ENCODE measurements at places on chromosomes 3 and 15. TPM values are rescaled to one million over a fixed set of nuclear protein-coding genes. Genes with fewer than 3 reads are reported as not detected.
A peak's percentile ranks its signal among the peaks of the same experiment; 100 is the strongest.

- no peak for DNase-seq
Measured at GRCh38 chr3:160607826-160608225, 42.5 kb upstream of the KPNA4 start.

Gene A4GNT
- not detected for polyA plus RNA-seq

- DNase-seq, result no peak
Measured at GRCh38 chr15:27854601-27855000, 244.5 kb downstream of the OCA2 start.

GRCh38 chr3:5165698-5166097 lies 21.8 kb upstream of the EDEM1 start:
- DNase-seq, result no peak

- DNase-seq, result no peak
Measured at GRCh38 chr3:136353461-136353860, 103.3 kb downstream of the PCCB start.

DNA sequence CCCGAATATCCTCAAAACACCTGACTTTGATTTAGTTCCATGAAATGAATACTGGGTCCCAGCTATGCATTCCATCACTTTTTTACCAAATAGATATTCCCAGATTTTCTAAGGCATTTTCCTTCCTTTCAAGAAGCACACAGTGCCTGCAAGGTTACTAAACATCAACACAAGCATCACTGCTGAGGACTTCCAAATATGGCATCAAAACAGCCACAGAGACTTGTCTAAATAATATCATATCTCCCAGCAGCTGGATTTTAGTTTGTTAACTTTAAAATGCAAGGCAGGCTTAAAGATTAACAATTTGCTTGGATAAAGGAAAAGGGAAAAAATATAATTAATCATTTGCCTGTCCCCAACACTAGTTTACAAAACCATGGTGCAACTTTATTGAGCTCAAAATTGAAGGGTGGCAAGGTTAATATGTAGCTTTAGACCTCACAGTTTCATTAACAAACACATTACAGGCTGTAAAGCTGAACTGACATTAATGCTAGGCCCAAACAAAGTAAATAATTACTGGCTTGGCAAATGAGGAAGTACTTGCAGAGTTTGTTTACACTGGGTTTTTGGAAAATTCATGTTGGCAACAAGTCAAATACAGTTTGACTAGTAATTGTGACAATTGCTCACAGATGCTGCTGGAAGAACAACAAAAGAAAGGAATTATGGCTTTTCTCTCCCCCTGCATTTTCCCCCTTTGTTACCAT lies 401.7 kb upstream of the CDIN1 start:
- peak; percentile 34 for DNase-seq

Gene PRKAR2A
- polyA plus RNA-seq, result 8.9 TPM

- DNase-seq, result peak; percentile 59
Measured at GRCh38 chr3:11335056-11335608, 62.9 kb downstream of the ATG7 start.

Gene ISLR
- polyA plus RNA-seq, result 10.5 TPM

- DNase-seq, result no peak
Measured at GRCh38 chr3:50405249-50405648, 45.9 kb upstream of the TMEM115 start.

DNA sequence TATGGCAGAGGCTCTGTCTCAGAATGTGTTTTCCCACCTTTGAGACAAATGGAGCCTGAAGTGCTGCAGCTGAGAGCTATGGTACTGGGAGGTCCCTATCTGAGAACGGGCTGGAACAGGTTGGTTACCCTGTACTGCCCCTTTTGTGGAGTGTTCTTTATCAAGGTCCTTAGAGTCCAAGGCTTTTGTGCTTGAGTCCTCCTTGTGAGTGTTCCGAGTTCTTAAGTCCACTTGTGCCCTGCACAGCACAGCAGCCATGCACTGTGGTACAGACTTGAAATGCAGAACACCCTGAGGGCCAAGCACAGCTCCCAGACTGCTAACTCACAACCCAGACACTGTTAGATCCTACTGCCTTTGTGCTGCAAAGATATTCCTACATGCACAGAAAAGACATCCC lies 67.8 kb downstream of the ARHGAP31 start:
- no peak for DNase-seq

- DNase-seq, result no peak
Measured at GRCh38 chr3:45311327-45311726, 77.0 kb upstream of the LARS2 start.

Gene C3orf52
- polyA plus RNA-seq, result 4.5 TPM

- peak; percentile 39 for DNase-seq
Measured at GRCh38 chr3:129890891-129891290, 2.6 kb downstream of the TMCC1 start.

DNA sequence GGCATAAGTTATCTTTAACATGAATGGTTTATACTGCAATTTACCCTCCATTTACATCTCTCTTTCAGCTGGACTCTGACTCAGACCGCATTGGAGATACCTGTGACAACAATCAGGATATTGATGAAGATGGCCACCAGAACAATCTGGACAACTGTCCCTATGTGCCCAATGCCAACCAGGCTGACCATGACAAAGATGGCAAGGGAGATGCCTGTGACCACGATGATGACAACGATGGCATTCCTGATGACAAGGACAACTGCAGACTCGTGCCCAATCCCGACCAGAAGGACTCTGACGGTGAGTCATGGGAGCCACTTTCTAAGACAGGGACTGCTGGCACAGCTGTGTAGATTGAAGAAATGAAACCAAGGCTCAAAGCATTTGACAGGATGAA lies 11.6 kb downstream of the THBS1 start:
- DNase-seq, result no peak

DNA sequence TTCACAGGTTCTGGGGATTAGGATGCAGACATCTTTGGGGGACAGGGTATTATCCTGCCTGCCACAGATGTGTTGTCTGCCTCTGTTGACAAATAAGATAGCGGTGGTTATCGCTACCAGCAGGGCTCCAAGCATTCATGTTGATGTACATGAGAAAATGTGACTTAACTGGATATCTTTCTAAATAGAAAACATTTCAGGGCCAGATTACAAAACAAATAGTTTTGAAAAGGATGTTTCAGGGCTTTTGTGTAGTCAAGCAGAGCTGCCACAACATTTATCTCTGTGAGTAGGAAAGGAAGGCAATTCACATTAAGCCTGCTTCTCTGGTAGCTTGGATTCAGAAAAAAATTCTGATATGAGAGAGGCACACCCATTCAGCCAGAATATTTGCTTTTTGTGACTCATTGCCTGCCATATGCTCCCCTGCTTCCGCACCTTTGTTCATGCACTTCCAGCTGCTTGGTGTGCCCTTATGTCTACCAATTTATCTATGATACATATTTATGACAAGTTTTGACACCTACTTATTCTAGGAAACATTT lies 22.8 kb downstream of the PLS1 start:
- peak; percentile 90 for DNase-seq

DNA sequence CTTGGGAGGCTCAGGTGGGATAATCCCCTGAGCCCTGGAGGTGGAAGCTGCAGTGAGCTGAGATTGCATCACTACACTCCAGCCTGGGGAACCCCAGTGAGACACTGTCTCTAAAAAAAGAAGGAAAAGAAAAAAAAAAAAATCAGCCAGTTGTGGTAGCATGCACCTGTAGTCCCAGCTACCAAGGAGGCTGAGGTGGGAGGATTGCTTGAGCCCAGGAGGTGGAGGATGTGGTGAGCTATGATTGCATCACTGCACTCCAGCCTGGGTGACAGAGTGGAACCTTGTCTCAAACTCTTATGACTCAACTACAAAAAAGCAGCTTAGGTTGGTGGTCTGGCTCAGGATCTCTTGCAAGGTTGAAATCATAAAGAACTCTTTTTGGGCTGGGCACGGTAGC lies 19.3 kb upstream of the GPX1 start:
- DNase-seq, result no peak

Gene VEPH1
- not detected for polyA plus RNA-seq

DNA sequence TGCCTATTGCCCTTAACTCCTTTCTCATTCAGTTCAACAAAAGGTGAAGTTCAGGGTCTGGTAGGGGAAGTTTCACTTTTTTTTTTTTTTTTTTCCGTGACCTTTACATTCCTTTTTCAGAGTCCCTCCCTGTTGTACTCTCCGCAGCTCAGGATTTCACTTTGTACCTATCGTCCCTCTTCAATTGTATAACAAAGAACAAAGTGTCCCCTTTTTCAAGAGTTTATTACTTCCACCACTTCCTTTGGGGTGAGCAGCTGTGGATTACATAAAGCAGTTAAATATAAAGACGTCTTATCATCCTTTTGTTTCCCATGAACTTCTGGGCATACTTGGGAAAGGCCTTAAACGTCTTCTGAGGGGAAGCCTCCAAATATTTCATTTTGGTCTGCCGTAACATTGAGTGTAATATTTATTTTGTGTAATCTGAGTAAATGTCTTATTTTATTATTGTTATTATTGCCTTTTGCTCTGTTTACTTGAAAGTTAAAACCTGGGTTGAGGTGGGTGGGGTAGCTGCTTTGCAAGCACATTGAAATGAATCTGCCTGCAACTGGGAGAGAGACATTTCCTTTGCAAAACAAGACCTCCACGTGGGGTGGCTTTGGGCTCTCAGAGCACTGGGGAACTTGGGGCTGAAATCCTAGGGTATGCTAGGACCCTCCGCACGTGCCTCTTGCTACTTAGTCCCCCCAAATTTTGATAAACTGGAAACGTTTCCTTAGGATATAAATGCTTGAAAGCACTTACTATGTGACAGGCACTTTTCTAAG lies 169.4 kb downstream of the MCTP2 start:
- no peak for DNase-seq

DNA sequence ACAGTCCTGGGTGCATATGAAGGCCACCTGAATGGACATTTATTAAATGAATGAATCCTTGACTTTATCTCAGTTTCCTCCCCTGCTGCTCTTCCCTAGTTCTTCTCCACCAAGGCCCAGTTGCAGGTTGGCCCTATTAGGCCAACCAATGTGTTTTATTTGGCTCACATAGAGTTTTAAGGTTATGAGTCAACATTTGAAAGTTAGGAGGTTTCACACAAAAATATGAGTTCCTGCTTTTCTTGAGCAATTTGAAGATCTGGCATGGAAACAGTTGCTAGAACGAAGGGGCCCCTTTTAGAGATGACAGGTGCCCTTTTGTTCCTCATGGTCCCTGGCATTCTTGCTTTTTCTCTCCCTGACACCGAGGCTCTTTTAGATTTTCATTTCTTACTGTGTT lies 83.0 kb upstream of the PDZRN3 start:
- no peak for DNase-seq

GRCh38 chr3:85591451-85591850 lies 632.7 kb downstream of the CADM2 start:
- no peak for DNase-seq

DNA sequence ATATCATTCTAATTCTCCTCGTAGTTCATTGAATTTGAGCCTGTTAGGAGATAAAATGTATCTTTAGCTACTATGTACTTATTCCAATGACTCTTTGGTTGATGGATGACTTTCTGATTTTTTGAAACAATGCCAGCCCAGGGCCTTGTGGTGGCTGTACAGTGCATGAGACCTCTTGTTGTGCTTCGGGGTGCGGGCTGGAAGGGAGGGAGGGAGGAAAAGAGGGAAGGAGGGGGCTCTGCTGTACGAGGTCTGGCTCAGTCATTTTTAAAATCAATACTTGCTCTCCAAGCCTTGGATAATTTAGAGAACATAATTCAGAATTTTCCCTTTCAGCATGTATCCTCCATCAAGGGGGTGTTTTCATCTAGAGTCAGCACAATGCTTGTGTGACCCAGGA lies 399.7 kb upstream of the ONECUT1 start:
- DNase-seq, result no peak

- DNase-seq, result no peak
Measured at GRCh38 chr3:190595807-190596206, 81.9 kb downstream of the IL1RAP start.

- DNase-seq, result no peak
Measured at GRCh38 chr15:25787381-25787780, 75.7 kb downstream of the ATP10A start.

Gene GRAMD1C
- 27.4 TPM for polyA plus RNA-seq

GRCh38 chr3:127900536-127900935 lies 14.5 kb upstream of the KBTBD12 start:
- no peak for DNase-seq

Gene AMIGO3
- polyA plus RNA-seq, result 1.1 TPM

DNA sequence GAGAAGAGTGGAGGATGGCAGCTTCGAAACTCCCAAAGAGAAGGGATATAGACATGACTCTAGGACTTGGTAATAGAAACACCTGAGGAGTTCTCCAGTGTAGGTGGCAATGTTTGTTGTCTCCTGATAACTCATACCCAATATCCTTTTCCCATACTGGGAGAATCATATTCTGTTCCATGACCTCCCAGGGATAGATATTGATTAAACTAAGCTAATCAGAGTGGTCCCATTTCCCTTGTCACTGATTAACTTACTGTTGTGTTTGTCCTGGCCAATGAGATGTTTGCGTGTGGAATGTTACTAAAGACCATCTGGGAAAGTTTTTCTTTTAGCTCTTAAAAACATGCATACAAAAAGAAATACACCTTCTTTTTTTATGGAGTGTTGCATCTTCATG lies 85.6 kb downstream of the RPL22L1 start:
- no peak for DNase-seq

GRCh38 chr3:58754074-58754473 lies 87.5 kb upstream of the FAM3D start:
- no peak for DNase-seq

Gene PRR20G
- not detected for polyA plus RNA-seq

Gene EPHA3
- polyA plus RNA-seq, result 0.88 TPM

Gene TEX9
- 1.4 TPM for polyA plus RNA-seq

DNA sequence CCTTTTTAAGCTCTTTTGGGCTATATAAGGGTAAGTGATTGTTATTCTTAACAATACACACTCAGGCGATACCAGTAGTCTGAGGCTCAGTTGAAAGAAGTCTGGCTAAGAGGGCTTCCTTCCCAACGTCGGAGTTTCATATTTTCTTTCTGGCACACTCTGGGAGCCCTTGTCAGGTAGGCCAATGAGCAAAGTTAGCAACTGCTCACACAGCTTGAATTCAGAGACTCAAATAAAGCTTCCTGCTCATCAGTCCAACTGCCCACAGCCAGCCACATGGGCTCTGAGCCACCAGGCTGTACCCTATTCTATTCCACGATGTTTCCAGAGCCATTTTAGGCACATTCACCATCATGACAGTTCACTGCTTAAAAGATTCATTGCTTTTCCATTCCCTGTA lies 155.1 kb upstream of the TBL1XR1 start:
- no peak for DNase-seq

- DNase-seq, result no peak
Measured at GRCh38 chr3:129927072-129927471, 33.6 kb upstream of the TMCC1 start.

GRCh38 chr15:39730552-39730951 lies 52.1 kb downstream of the FSIP1 start:
- DNase-seq, result peak; percentile 16

DNA sequence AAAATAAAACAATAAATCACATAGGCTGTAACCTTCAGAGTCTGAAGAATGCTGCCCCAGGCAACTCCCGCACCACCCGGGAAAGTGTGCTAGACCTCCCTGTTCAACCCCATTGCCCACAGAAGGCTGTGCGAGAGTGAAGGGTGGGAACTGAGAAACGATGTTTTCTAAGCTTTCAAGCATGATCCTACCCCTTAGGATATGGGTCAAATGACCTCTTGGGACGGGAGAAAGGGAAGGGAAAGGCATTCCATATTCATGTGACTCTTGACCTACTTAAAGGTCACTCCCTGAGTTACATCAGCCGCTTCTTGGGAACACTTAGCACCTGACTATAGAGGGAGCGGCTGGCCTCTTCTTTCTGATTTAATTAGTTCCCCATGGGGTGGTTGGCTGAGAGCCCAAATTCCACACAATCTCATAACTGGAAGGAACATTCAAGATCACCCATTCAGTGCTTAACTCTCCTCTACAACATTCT lies 114.7 kb upstream of the SLC24A5 start:
- peak; percentile 40 for DNase-seq

All from small intestine (tissue), 16 donors.